MM.1S (cell line): ENCODE measurements at places on chromosomes 3 and 15.

GRCh38 chr15:38075466-38075865, 141.0 kb downstream of the TMCO5A start:
- no peak for DNase-seq
- H3K27ac ChIP-seq: no peak overlapping the region
- no peak overlapping the region for H3K4me3 ChIP-seq
- peaks cover 60% of the 10 kb centered on the region for H3K4me1 ChIP-seq

- H3K4me1 ChIP-seq: no peaks in the 10 kb centered on the region
- H3K27ac ChIP-seq: no peak overlapping the region
- H3K27me3 ChIP-seq: no peaks in the 10 kb centered on the region
- no peak overlapping the region for H3K4me3 ChIP-seq
Measured at GRCh38 chr3:71310980-71311660, 272.4 kb downstream of the FOXP1 start.

GRCh38 chr3:112086875-112087524, 811 bp downstream of the C3orf52 start:
- H3K36me3 ChIP-seq: no peaks in the 10 kb centered on the region
- H3K27me3 ChIP-seq: no peaks in the 10 kb centered on the region; the same call in 1 of the 2 replicates
- DNase-seq: no peak
- H3K27ac ChIP-seq: peak overlapping the region; percentile 59; the same call in 1 of the 2 replicates

- no peak overlapping the region for H3K27ac ChIP-seq
- no peaks in the 10 kb centered on the region for H3K27me3 ChIP-seq
- no peak overlapping the region for H3K4me3 ChIP-seq
- DNase-seq: no peak
Measured at GRCh38 chr15:39599871-39600270, 19.0 kb downstream of the THBS1 start.

GRCh38 chr15:94255540-94255939, 24.2 kb downstream of the MCTP2 start:
- no peak for DNase-seq
- H3K27ac ChIP-seq: no peak overlapping the region
- H3K27me3 ChIP-seq: no peaks in the 10 kb centered on the region
- H3K36me3 ChIP-seq: no peaks in the 10 kb centered on the region
- H3K4me1 ChIP-seq: peaks cover 38% of the 10 kb centered on the region

GRCh38 chr15:74175271-74176191, 2.0 kb downstream of the ISLR start:
- H3K36me3 ChIP-seq: no peaks in the 10 kb centered on the region
- H3K27ac ChIP-seq: no peak overlapping the region
- DNase-seq: no peak
- no peak overlapping the region for H3K4me3 ChIP-seq
- no peaks in the 10 kb centered on the region for H3K4me1 ChIP-seq

GRCh38 chr15:98734466-98735199, 86.3 kb downstream of the IGF1R start:
- H3K36me3 ChIP-seq: no peaks in the 10 kb centered on the region
- H3K27me3 ChIP-seq: no peaks in the 10 kb centered on the region
- no peak overlapping the region for H3K4me3 ChIP-seq
- DNase-seq: no peak

- no peak overlapping the region for H3K4me3 ChIP-seq
- H3K4me1 ChIP-seq: no peaks in the 10 kb centered on the region
- H3K27me3 ChIP-seq: no peaks in the 10 kb centered on the region
Measured at GRCh38 chr15:38678281-38678680, 113.7 kb upstream of the RASGRP1 start.
